Stimulated activated CD4-positive, alpha-beta T cell treated with anti-CD3 and anti-CD28 coated beads, Interleukin-4, amount 100 ng/mL, for 4 hours (primary cell): ENCODE measurements at places on chromosomes 6 and 20.

GRCh38 chr20:35007413-35007812 lies 51.7 kb downstream of the MYH7B start:
- DNase-seq, result no peak

DNA sequence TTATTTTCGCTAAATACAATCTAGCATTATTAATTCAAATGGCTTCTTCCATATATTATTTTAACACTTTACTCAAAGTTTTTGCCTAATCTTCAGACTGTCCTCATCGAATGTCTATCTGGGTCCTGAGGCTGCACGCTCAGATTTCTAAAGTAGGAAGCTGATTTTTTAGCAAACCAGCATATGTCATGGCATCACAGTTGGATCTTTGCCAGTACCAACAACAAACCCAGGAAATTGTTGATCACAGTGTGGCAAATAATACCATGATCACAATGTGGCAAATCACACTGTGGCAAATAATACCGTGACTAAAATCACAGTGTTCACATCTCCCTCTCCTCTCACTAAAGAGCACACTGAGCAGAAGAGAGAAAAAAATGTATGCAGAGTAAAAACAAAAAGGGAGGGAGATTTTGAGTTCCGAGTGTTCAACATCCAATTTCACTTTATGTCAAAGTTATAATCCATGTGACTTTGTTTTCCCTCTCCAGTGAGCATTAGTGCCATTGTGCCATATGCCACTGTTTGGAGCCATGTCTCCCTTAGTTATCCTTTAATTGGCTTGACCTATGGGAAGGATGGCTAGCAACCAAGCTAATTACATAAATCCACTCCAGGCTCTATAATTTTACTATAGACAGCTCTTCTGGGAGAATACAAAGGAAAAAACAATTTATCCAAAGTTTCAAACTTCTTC lies 1059.6 kb downstream of the HACE1 start:
- DNase-seq, result no peak

DNA sequence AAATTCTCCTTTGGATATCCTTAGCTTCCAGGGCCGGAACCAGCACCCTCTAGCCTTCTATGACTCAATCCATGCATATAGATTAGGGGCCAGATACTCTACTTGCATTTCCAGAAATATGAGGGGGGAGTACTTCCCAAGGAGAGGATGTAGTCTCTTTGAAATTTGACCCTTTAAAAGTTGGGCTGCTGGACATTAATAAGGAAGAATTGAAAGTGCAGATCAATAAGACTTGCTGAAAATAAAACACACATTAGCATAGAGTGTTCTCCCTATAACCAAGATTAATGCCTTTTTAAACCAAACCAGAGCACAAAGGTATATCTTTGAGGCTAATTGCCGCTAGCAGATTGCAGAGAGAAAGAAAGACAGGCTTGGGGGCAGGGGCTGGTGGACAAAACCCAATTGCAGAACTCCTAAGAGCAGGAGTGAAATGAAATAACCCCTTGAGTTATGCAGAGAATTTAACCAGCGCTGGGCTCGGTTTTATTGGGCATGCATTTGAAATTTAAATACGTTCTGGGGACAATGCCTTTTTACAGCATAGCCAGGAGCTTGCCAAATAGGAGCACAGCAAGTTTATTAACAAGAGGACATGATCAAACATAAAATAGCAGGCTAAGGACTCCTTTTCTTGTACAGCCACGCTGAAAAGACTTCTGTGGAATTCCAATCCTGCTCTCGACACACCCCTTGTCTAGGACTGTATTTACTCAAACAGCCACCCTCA lies 108.2 kb upstream of the SALL4 start:
- DNase-seq, result no peak

DNA sequence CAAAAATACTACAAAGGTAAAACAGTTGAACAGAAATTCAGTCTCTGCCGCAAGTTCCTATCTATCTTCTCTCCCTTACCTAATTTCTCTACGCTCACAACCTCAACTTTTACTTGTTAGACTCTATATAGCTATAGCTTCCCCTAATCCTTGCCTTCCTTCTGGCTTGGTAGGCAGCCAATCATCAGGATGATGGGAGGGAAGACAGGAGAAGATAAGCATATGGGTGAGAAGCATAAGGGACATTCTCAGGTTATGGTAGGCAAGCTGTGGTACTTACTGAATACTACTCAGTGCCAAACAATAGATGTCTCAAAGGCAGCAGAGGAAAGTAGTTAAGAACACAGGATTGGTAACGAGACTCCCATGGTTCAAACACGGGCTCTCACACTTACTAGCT lies 7.8 kb downstream of the CCNC start:
- no peak for DNase-seq
